ENCODE measurements at places on chromosomes 5 and 9. TPM values are rescaled to one million over a fixed set of nuclear protein-coding genes. Genes with fewer than 3 reads are reported as not detected.

- no peak for DNase-seq
These were observed 53.1 kb upstream of the EDIL3 start for GRCh38 chr5:84437673-84438315.

GRCh38 chr9:116383936-116384335 is 230.3 kb downstream of the PAPPA start:
- DNase-seq, result no peak

Gene TENT4A
- 40.1 TPM for total RNA-seq

DNA sequence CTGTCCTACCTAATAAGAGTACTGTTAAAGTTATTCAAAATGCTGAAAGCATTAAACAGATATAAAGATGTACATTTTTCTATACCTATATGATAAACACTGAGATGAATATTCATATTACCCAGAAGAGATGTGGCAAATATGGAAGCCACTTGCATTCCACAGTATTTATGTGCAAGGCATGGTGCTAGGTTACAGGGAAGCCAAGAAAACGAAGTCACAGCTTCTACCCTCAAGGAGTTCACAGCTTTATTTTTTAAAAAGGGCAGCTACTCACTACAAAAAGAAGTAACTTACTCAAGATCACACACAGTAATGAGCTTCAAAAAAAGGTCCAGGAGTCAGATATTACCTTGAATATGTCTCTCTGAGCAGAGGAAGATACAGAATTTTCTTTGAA is 484.6 kb downstream of the ZNF608 start:
- no peak for DNase-seq

All from omental fat pad (tissue), 4 donors.